ENCODE measurements at places on chromosomes 12 and 14.

GRCh38 chr12:6215932-6216494 lies 15.8 kb downstream of the CD9 start:
- DNase-seq = no peak

- no peak for DNase-seq
Observed at GRCh38 chr12:44296624-44297197, 460.8 kb downstream of the TMEM117 start.

- no peak for DNase-seq
Observed at GRCh38 chr14:33848706-33849454, 102.0 kb downstream of the EGLN3 start.

DNA sequence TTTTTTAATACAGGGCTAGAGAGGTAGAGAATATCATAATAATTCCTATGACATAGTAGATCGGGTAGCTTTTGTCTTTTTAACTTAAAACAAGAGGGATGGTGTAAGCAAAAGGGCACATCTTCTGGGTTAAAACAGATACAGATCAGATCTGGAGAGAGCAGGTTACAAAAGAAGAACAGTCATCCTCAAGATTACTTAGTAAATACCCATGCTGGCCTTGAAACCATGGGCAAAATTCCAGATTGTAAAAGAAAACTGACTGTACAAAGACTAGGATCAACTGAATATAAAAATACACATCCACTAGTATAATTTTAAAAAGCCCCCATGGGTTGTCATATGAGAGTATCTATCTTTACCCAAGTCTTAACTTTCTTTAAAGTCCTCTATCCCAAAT lies 76.7 kb downstream of the MED13L start:
- DNase-seq = no peak

GRCh38 chr14:27688841-27689444 lies 1077.6 kb upstream of the FOXG1 start:
- no peak for DNase-seq

GRCh38 chr14:55243386-55243785 lies 27.8 kb upstream of the FBXO34 start:
- DNase-seq = no peak
